ENCODE measurements at places on chromosomes 13 and 19.

DNA sequence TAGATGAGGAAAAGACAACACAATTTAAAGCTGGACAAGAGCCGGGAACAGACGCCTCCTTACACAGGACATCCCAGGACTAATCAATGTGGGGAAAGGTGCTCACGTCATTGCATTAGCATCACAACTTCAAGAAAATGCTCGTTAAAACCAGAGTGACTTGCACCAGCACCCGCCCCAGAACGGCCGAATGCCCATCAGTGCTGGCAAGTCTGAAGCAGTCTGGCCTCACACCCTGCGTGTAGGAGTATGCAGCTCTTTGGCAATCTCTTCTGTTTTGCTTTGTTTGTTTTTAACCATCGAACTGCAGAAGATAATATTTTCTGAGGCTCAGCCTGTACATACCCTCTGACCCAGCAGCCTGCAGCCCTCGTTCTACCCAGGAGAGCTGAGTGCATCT, 44.8 kb upstream of the LDLR start:
- no peak for DNase-seq

DNA sequence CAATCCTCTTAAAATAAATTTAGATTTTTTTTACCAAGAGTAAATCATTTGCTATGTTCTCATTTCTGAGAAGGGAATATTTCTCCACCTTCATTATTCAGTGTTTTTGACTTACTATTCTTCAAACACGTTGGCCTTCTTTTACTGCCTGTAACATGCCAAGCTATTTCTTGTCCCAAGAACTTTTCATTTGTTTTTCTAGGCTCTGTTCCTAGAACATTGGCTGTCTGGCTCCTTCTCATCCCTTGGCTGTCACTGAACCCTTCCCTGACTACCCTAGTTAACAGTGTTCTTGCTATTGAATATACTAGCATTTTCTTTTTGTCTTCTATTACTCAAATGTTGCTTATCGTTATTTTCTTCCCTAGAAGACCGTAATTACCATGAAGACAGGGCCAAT, 248.1 kb downstream of the ITGBL1 start:
- peak; percentile 23 for DNase-seq

GRCh38 chr19:53424968-53425597, 6.7 kb upstream of the ZNF761 start:
- peak; percentile 56 for DNase-seq

DNA sequence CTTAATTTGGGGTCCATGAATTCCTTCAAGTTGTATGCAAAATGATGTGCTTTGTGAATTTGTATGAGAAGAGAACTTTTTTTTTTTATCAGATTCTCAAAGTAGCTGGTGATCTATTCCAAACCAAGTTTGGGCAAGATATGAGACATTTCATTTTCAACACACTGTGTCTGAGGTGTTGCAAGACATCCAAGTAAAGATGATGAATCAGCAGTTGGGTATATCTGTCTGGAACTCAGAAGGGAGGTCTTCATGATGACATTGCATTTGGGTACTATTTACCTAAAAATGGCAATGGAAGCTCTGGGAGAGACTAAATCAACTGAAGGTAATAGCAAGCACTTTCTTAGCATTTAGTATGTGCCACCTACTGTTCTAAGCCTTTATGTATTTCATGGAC, 2.8 kb downstream of the FAM124A start:
- no peak for DNase-seq

DNA sequence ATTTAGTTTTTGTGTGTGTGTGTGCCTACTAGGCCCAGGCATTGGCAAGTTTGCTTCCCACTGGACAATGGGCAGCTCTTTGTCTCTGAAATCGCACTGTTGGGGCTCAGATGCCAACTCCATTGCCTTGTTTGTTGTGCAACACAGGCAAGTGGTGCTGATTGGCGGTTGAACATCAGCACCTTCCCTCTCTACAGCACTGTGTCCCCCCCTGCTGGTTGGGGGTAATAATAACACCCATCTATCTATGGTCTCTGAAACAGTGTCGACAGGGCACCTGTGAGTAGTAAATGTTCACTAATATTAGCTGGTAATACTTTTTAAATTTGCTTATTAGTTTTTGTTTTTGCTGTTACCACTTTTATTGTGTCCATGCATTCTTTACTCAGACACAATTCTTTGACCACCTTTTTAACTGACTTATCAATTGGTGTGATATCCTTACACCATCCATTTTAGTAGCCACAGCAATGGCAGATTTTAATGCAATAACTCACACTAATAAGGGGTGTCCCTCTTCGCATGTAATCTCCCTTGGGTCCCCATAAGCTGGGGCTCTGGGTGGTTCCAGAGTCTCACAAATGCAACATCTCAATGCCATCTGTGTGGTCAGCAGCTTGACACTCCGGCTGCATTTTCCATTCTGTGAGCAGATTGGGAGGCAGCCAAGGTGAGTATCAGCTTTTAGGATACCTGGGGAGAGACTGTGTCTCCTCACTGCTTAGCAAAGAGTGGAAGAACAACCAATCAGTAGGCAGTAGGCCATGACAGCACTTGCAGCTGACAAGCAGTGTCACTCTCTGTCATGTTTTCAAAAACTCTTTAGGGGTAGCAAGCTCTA, 47.7 kb upstream of the UQCRFS1 start:
- DNase-seq: no peak

DNA sequence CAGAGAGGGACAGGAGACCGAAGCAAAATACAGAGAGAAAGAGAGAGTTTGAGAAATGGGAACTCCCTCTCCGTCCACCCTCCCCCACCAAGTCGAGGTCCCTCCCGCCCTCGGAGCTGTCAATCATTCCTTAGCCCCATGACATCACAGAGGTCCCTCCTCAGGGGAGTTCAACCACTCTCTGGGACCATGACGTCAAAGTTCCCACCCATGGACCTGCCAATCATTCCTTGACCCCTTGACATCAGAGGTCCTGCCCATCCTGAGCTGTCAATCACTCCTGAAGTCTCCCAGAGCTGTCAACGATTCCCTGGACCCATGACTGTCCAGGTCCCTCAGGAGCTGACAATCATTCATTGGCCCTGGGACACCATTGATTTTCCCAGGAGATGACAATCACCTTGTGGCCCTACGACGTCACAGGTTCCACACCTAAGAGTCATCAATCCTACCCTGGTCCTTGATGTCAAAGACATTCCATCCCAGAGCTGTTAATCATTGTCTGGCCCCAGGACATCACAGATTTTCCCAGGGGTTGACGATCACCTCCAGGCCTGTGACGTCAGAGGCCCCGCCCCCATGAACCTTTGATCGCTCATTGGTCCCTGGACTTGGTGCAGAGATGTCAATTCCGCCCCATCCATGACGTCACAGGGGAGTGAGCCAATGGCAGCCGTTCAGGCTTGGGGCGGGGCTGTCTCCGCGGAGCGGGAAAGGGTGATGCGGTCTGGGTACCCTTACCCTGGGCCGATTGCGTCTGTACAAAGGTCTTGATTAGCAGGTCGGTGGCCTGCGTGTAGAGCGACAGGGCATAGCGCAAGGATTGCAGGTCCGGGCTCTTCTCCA, 61.7 kb downstream of the COLGALT1 start:
- DNase-seq: no peak

GRCh38 chr13:106034201-106034600, 501.3 kb downstream of the EFNB2 start:
- DNase-seq: no peak

GRCh38 chr13:22126433-22127021, 455.7 kb downstream of the FGF9 start:
- no peak for DNase-seq

Measured in heart right ventricle (tissue), 16 donors.